ENCODE measurements at places on chromosomes 1 and 21.

GRCh38 chr1:222283147-222283768 is 264.6 kb downstream of the HHIPL2 start:
- no peaks in the 10 kb centered on the region for H3K27me3 ChIP-seq
- H3K27ac ChIP-seq: no peak overlapping the region
- no peak for DNase-seq
- no peaks in the 10 kb centered on the region for H3K36me3 ChIP-seq

GRCh38 chr1:5680600-5680999 is 311.6 kb downstream of the NPHP4 start:
- peaks cover 32% of the 10 kb centered on the region for H3K27me3 ChIP-seq
- no peak overlapping the region for H3K4me3 ChIP-seq
- H3K36me3 ChIP-seq: no peaks in the 10 kb centered on the region
- H3K4me1 ChIP-seq: peaks cover 5% of the 10 kb centered on the region

- no peaks in the 10 kb centered on the region for H3K27me3 ChIP-seq
- DNase-seq: no peak
- peaks cover 4% of the 10 kb centered on the region for H3K4me1 ChIP-seq
- H3K36me3 ChIP-seq: no peaks in the 10 kb centered on the region
Measured at GRCh38 chr1:97270508-97271307, 549.1 kb downstream of the PTBP2 start.

DNA sequence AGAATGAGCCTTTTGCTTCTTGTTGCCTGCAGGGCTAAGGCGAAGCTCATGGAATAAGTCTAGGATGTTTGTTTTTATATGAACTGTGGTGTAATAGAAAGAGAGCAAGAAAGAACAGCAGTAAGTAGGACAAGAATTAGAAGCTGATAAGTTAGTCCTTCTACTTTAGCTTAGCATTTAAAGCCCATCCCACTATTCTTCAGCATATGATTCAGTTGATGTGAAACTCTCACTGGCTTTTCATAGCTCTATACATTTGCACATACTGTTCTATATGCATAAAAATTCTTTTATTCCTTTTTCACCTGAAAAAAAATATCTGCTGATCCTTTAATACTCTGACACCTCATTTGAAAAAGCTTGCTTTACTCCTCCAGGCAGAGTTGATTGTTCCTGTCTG is 712.0 kb downstream of the USP25 start:
- no peaks in the 10 kb centered on the region for H3K36me3 ChIP-seq
- DNase-seq: no peak
- H3K4me3 ChIP-seq: no peak overlapping the region
- H3K4me1 ChIP-seq: no peaks in the 10 kb centered on the region
- H3K27me3 ChIP-seq: no peaks in the 10 kb centered on the region
- no peak overlapping the region for H3K27ac ChIP-seq

GRCh38 chr1:228664399-228664914 is 70.8 kb upstream of the RHOU start:
- H3K36me3 ChIP-seq: no peaks in the 10 kb centered on the region
- no peaks in the 10 kb centered on the region for H3K27me3 ChIP-seq
- peaks cover 19% of the 10 kb centered on the region for H3K4me1 ChIP-seq
- DNase-seq: peak; percentile 91
- H3K4me3 ChIP-seq: no peak overlapping the region
- no peak overlapping the region for H3K27ac ChIP-seq

DNA sequence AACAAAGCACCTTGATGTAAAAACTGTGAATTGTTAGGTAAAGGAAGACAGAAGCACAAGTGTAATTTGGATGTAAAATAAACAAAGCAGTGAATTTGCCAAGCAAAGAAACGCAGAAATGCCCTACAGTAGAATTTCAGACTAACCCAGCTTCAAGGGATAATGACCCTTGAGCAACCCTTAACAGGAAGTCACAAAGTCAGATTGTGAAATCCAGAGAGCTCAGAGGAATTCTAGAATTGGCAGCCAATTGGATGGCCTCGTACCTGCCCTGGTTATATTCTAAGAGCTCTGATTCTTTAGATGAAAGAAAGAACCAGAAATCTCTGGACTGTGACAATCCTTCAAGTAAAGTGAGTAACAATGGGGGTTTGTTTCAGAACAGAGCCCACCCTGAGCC is 152.7 kb upstream of the CHRM3 start:
- H3K36me3 ChIP-seq: no peaks in the 10 kb centered on the region
- H3K27me3 ChIP-seq: no peaks in the 10 kb centered on the region
- no peaks in the 10 kb centered on the region for H3K4me1 ChIP-seq

- no peaks in the 10 kb centered on the region for H3K4me1 ChIP-seq
- H3K27me3 ChIP-seq: peaks cover 8% of the 10 kb centered on the region
- no peak overlapping the region for H3K27ac ChIP-seq
- no peak overlapping the region for H3K4me3 ChIP-seq
- no peak for DNase-seq
Measured at GRCh38 chr1:4724001-4724400, 69.6 kb downstream of the AJAP1 start.

DNA sequence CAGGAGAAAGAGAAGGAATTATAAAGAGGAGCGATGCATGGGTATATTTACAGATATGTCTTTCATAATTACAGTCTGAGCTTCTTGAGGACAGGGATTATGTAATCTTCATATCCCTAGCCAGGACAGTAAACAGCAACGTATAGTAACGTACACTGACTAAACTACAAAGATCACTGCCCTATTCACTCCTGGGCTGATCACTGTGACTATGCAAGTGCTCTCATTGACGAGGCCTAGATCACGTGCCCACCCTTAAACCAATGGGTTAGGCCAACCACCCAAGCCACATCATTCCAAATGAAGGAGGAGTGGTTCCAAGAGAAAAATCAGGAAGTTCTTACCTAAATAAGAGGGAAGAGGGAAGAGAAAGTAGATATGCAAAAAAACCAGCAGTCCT is 18.5 kb downstream of the PIK3R3 start:
- H3K27me3 ChIP-seq: no peaks in the 10 kb centered on the region
- no peak overlapping the region for H3K27ac ChIP-seq
- no peak overlapping the region for H3K4me3 ChIP-seq
- no peaks in the 10 kb centered on the region for H3K4me1 ChIP-seq
- H3K36me3 ChIP-seq: no peaks in the 10 kb centered on the region
- DNase-seq: no peak

DNA sequence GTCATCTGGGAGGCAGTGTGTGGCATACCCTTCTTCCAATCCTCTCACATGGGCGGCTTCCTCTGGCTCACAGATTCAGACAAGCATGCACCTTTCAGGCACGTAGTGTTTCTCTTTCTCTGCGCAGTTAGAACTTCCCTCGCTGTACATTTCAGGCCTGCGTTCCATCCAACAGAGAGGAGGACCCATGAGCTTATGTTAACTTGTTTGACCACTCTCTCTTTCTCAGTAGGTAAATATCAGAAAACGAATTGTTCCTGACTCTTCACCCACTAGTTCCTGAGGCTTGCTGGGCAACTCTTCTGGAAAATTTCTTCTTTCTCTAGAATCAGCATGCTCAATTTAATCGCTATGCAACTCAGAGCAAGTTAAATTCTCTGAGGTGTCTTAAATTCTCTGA is 85.5 kb downstream of the DDX20 start:
- H3K4me1 ChIP-seq: peaks cover 4% of the 10 kb centered on the region
- no peaks in the 10 kb centered on the region for H3K36me3 ChIP-seq
- H3K27ac ChIP-seq: no peak overlapping the region
- no peak for DNase-seq

- no peaks in the 10 kb centered on the region for H3K27me3 ChIP-seq
- no peaks in the 10 kb centered on the region for H3K36me3 ChIP-seq
- no peak for DNase-seq
- H3K4me1 ChIP-seq: no peaks in the 10 kb centered on the region
Measured at GRCh38 chr1:3096345-3096744, 27.3 kb downstream of the PRDM16 start.

GRCh38 chr1:38889589-38889988 is 8.2 kb upstream of the GJA9 start:
- no peaks in the 10 kb centered on the region for H3K36me3 ChIP-seq
- H3K27ac ChIP-seq: no peak overlapping the region
- no peak overlapping the region for H3K4me3 ChIP-seq
- DNase-seq: no peak
- no peaks in the 10 kb centered on the region for H3K4me1 ChIP-seq
- no peaks in the 10 kb centered on the region for H3K27me3 ChIP-seq

DNA sequence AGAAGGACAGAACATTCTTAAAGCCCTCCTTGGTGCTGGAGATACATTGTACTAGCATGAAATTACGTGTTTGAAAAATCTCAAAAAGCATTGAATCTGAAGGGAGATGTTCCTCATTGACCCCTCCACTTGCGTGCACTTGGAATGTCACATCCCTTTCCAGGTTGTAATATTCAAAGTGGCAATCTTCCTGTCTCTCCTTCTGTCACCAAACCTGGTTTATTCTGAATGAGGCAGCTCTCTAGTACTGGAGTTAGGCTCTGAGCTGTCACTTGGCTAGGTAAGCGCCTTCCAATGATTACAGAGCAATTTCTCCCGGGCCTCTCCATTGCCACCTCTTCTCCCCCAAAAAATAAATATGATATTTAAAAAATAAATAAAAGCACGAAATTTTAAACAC is 855 bp downstream of the DSCAM start:
- H3K36me3 ChIP-seq: no peaks in the 10 kb centered on the region
- H3K27me3 ChIP-seq: peaks cover 5% of the 10 kb centered on the region
- no peak overlapping the region for H3K27ac ChIP-seq
- DNase-seq: peak; percentile 45

DNA sequence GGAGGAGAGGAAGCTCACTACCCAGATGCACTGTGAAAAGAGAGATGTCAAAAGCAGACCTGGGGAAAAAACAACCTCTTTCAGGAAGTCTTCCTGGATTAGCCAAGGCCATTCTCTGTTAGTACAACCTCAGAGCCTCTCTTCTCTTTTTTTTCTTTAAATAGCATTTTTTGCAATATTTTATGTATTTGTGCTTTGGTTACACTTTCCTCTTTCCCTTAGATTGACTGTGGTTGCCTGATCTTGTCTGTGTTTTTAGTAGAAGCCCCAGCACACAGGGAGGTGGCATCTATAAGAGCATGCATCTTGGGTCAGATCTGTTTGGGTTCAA is 18.8 kb downstream of the SLC26A9 start:
- no peaks in the 10 kb centered on the region for H3K4me1 ChIP-seq
- H3K27ac ChIP-seq: no peak overlapping the region
- no peaks in the 10 kb centered on the region for H3K36me3 ChIP-seq
- H3K27me3 ChIP-seq: no peaks in the 10 kb centered on the region
